ENCODE measurements at places on chromosomes 5 and 9.

DNA sequence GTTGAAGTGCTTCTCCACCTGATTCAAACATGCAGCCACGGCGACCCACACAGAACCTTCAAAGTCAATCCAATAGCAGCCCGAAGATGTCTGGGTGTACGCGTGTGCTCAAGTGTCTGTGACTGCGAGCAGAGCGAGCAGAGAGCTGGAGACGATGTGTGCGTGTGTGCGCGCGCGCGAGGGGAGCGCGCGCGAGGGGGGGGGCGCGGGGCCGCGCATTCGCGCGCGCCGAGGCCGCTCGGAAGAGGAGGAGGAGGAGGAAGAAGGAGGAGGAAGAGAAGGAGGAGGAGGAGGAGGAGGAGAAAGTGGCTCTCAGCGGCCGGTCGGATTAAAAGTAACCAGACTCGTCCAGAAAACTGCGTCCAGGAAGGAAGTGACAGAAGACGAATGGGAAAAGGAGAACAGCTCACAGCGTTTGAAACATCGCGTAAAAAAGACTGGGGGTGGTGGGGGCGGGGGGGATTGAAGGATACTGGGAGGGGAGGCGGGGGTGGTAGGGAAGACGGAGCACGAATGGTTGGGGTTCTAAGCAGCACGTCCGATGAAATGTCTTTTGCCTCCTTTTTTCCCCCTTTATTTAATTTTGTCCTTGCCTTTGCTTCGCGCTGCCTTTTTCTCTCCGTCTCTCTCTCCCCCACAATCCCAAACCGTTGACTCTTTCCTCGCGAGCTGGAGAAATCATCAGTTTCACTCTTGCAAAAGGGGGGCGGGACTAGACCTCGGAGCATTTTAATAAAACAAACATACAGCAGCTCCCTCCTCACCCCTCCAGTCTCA, at the start of gene MEF2C:
TSS of gene MEF2C (minus strand) at position 126 of the 777 bp plus-strand sequence. CDS start 59,396 bp downstream, outside the sequence.
- DNase-seq = no peak

DNA sequence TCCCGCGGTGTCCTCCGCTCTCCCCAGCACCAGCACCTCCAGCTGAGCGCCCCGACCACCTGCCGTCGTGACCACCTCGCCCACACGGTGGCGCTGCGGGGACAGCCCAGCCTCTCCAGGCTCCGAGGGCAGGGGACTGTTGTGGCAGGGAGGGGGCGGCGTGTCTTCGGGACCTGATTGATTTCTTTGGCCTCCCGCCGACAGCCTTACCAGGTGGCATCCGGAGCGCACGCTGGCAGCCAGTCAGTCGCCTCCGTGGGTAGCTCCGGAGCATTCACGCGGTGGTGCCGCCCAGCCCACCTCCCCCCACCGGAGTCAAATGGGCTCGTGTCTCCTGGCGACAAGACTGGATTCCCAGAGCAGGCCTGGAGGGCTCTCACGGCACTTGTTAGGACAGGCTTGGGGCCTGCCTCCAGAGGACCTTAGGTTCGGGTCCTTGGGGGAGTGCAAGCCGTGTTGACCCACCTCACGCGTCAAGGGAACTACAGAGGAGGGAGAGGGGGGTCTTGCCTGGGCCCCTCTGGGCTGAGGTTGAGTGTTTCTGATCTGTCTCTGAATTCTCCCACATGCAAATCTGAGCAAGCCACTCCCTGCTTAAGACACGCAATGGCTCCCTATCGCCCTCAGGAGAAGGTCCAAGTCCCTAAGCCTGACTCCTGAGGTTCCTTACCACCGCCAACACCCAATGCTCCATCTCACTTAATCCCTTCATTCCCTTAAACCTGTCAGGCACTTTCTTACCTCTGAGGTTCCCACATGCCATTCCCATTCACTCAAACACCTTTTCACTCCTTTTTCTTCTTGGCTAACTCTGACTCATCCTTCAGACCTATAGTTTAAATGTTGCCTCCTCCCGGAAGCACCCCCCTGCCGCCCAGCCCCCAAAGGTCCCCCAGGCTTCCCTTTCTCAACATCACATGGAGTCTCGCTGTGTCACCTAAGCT, 51.2 kb upstream of the GGTA1 start:
- DNase-seq = peak; percentile 75

DNA sequence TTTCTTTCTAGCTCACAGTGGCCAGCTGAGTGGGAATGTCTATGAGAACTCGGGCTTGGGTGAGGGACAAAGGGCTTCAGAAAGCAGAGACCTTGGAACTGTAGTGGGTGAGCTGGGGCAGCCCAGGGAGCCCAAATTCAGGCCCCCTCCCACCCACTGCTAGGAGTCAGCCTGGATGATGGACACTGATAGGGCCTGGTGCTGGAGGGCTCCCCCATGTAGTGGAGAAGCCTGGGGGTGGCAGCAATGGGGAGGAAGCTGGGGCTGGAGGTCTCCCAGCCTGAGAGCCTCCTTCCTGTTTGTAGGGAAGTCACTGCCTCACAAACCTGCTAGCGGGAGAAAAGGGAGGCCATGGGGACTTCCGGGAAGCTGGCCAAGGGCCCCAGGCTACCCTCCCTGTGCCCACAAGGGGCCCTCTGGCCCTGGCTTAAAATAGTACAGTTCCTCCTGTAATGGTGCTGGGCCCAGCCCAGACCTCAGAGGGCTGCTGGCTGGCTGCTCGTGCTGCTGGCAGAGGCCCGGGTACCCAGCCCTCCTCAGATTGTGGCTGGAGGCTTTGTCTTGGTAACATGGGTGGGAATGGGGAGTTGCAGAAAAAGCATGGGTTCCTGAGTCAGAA, 6.3 kb upstream of the NR5A1 start:
- no peak for DNase-seq

DNA sequence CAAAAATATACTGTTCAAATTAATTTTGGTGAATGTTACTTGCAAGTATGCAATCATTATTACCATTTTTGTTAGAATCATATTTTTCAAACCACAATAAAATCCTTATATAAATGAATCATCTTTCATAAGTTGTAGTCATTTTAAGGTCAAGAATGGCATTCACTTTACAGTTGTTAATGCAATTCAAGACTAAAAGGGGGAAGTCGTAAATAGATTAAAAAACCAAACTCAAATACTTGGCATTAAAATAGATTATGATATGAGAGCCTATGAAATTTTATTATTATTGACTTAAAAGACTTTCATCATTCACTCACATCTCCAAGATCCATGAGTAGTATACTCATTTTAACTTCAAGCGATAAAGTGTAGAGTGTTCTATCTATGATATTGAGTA, 11.6 kb downstream of the CDH9 start:
- DNase-seq = no peak

GRCh38 chr5:53580547-53580946, 20.1 kb downstream of the NDUFS4 start:
- DNase-seq = no peak

DNA sequence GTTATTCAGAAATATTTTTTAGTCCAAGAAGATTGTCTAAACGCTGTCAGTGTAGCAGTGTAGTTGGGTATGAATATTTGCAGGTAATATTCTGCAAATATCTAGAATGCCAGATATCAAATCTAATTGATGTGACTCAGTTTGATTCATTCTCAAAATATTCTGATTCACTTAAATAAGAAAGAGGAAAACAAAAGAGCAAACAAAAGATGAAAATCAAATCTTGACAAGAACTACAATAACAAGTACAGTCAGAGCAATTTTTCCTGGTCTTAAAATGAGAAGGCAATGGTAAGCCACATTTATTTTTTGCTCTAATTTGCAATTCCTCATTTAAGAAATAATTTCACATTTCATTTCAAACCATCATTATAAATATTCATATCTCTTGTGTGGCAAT, 36.0 kb downstream of the MRPS30 start:
- no peak for DNase-seq

GRCh38 chr5:98679963-98680362, 93.5 kb upstream of the RGMB start:
- no peak for DNase-seq

DNA sequence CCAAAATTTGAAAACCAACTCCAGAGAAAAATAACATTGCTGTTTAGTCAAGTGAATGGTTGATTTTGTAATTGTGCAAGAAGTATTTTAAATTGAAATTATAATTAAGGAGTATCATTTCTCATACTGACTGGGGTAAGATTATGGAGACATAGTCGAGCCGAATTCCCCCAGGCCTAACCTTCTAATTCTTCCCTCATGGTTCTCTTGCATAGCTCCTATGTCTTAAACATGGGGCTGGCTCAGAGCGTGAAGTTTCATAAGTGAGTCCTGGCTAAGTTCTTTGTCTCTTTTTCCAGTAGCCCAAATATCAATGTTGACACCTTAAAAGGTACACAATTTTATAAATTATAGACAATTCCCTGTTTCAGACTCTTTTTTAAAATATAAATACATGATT, 46.7 kb upstream of the ANXA1 start:
- DNase-seq = no peak

- DNase-seq = no peak
These were observed 95.6 kb downstream of the DENND1A start for GRCh38 chr9:123834218-123834888.

- DNase-seq = no peak
These were observed 52.6 kb upstream of the CXCL14 start for GRCh38 chr5:135631391-135631790.

- no peak for DNase-seq
These were observed 1.0 kb downstream of the NAIF1 start for GRCh38 chr9:128065907-128066712.

DNA sequence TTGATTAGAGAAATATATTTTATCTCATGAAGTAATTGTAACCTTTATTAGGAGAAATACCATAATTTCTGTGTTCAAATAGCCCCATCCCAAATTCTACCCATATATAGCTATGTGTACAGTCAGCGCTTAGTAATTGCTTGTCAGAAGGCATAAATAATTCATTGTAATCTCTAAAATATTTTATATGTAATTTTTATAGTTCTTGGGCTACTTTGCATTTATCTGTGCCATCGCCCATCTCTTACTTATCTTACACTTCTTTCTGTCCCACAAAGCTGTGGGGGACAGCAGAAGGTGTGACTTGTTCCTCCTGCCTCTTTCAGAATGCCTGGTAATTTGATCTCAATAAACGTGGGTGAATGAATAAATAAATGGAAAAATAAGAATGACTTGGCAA, 5.5 kb downstream of the ADAMTSL1 start:
- no peak for DNase-seq

DNA sequence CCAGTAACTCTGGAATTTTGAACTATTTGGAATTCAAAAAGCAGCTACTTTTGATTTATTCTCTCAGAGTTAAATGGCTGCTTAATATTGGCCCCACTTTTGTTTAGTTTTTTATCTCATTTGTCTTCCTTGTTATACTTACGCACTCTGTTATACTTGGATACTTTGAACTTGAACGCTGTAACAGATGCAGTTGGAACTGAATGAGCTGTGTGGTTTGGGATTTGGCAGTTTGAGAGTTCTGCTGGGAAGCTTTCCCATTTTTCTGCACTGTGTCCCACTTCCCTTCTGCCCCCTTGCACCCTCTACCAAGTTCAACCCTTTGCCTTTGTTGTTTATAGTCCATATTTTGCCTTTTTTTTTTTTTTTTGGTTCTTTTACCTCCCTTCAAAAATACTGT, 3.8 kb downstream of the RHOBTB3 start:
- no peak for DNase-seq

- no peak for DNase-seq
These were observed 1.9 kb downstream of the SDHA start for GRCh38 chr5:219991-220390.

DNA sequence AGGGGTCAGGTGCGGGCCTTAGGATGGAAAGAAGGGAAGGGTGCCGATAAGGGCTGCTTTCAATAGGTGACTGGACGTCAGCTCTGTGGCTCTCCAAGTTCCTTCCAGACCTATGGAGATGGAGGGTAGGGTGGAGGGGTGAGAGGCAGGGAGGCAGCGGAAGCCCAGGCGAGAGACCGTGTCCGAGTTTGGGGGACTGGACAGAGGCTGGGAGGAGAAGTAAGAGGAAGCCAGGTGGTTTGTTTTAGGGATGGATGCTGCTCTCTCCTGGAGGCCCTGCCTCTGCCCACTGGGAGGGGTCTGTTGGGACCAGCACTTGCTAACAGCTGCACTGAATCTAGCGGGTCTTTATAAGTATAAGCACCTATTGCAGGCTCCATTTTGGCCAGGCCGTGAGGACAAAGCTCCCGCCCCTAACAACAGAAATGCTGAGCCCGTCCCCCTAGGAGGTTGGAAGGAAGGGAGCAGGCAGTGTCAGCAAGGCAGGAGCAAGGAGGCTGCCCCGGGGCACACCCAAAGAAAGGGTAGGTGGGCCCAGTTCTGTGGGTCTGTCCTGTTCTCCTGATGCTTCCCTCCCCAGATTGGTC, 167.5 kb downstream of the DAB2IP start:
- DNase-seq = no peak

DNA sequence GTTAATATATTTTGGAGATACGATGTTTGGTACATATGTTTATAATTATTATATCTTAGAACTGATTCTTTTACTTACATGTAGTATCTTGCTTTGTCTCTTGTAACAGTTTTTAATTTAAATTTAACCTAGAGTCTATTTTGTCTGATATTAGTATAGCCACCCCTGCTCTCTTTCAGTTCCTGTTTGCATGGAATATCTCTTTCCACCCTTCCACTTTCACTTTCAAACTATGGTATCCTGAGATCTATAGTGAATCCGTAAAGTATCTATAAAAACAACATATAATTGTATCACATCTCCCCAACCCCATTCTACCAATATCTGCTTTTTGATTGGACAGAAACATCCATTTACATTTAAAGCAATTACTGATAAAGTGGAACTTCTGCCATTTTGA, 7.2 kb downstream of the IRGM start:
- DNase-seq = no peak

DNA sequence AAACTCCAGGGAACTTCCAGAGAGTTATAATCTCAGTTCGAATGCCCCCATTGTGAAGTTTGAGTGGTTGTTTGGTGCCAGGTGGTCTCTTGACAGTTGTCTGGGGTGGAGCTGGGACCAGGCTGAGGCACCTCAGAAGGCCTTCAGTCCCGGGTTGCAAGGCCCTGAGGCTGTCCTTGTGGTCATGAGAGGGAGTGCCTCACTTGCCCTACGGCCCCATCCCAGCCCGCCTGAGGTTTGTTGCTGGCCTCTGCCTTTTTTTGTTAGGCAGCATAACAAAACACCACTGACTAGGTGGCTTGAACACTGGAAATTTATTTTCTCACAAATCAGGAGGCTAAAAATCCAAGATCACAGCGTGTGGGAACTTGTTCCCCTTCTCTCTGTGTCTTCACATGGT, 73.0 kb upstream of the PAPPA start:
- no peak for DNase-seq

DNA sequence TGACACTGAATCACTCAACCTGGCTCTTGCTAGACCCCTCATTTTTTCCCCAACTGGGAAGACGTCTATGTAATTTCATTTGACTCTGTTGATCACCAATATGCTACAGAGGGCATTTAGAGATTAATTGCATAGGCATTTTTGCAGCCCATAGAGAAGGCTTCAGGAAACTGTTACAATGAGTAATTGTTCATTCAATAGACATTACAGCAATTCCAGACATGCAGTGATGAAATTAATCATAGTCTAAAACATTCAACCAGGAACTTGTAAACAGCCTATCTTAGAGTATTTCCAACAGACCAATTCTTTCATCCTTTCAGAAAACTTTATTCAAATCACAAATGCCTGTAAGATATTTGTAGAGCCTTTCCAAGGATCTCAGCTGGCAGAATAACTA, 122.3 kb downstream of the MARCHF11 start:
- no peak for DNase-seq

- no peak for DNase-seq
These were observed 1220.0 kb downstream of the PTPRD start for GRCh38 chr9:9392755-9393154.

Measured in DND-41 (cell line).